ENCODE measurements at places on chromosomes 12 and 14. TPM values are rescaled to one million over a fixed set of nuclear protein-coding genes. Genes with fewer than 3 reads are reported as not detected.

GRCh38 chr12:48442179-48442847 is 30.0 kb upstream of the ANP32D start:
- DNase-seq, result no peak

VWF gene
- 0.21 TPM for total RNA-seq

DNA sequence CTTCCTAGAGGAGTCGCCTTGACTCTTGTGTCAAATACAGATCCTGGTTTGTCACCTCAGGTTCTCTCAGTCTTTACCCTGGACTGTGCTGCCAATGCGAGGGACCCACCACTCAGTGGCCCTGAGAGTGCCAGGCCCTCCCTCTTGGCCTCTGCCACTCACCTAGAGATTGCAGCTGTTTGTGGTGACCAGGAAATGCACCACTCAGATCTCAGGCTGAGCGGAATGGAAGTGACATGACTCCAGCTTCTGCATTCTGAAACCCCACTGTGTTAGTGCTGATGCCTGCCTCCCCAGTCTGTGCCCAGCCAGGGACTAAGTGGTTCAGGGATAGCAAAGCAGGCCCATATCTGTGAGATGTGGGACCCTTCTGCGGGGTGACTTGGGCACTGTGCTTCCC is 27.8 kb upstream of the NEDD1 start:
- DNase-seq, result no peak

DNA sequence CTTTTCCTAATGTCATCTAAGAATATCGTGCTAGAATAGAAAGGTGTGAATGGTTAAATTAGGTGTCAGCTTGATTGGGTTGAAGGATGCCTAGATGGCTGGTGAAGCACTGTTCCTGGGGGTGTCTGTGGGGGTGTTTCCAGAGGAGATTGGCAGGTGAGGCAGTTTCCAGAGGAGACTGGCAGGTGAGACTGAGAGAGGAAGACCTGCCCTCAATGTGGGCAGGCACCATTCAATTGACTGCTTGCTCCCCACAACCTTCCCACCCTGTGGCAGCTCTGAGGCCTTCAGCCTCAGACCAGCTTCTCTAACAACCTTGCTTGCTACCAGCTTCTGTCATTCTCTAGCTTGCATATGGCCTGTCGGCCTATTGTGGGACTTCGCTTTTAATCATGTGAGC is 9.2 kb downstream of the RNASE9 start:
- DNase-seq, result no peak

DNA sequence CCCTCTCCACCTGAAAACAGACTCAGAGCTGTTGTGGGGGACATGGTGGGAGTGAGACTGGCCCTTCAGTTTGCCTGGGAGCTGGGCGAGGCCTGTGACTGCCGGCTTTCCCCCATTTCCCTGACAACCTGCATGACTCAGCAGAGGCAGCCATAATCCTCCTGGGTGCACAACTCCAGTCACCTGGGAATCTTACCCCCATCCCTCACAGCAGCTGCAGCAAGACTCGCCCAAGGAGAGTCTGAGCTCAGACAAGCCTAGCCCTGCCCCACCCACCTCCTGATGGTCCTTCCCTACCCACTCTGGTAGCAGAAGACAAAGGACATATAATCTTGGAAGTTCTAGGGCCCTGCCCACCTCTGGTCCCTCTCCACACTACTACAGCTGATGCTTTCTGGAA is 207.3 kb upstream of the ARID2 start:
- no peak for DNase-seq

DNA sequence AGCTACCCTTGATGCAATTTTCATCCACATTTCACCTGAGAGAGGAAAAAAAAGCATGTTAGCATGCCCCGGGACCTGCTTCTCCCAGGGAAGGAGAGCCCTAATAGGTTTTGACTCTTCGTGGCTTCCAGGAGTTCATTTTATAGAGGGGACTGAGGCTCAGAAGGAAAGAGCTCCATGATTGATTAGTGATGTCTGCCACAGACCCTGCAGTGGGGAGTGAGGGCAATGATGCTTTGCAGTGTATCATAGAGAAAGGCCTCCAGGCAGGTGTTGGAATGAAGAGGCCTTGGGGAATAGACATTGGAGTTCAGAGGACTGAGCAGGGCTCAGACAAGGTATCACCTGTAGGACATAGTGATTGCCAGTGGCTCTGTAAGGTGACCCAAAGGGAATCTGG is 41.5 kb downstream of the RNFT2 start:
- no peak for DNase-seq

RND1 gene
- 6.1 TPM for total RNA-seq
